ENCODE measurements at places on chromosomes 13 and 19.
A peak's percentile ranks its signal among the peaks of the same experiment; 100 is the strongest.

DNA sequence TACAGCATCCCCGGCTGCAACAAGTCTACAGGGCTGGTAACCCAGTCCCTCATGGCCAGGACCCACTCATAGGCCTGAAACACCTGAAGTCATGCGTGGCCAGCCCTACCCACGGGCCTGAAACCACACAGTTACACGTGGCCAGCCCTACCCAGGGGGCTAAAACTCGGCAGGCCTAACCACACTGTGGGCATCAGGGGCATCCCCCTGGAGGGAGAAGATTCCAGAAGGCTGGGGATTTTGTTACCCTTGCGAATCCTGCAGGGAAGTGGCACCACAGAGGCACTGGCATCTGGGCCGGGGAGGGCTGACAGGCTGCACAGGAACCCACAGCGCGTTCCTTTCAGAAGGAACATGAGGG lies 48.4 kb upstream of the C13orf46 start:
- no peak for DNase-seq

DNA sequence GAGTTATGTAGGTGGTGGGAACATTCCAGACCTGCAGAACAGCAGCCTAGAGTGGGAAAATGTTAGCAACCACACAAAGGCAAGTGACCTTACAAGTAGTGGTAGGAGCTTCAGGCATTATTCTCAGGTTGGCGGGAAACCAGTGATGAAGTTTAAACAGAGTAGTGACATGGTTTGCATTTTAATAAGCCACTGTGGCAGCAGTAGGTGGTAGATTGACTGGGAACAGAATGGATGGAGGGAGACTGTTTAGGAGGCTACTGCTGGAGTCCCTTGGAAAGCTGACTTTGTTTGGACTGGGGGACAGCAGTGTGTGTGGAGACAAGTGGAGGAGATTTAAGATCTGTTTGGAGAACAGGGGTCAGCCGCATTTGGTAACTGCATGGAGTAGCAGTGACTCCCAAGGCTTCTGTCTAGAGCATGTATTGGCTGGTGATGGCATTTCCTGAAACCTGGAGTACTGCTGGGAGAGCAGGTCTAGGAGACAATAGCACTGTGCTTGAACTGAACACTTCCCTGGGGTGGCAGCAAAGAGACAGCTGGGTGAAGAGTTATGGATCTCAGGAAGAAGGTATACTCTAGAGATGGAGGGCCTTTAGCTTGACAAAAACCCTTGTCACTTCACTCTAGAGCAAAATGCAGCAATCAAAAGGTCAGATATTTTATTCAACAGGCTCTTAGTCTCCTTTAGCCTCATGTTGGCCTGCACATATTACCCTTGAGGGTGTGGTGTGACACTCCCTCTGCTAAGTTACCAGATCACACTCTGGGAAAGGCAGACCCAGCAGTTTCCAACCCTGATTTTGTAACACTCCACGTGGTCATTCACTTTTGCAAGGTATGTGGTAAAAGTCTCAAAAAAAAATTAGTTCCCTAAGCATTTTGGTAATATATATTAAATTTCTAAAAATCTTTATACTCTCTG lies 70.3 kb downstream of the DHRS12 start:
- DNase-seq = no peak

- no peak for DNase-seq
These were observed 43.4 kb upstream of the MEDAG start for GRCh38 chr13:30862707-30863106.

DNA sequence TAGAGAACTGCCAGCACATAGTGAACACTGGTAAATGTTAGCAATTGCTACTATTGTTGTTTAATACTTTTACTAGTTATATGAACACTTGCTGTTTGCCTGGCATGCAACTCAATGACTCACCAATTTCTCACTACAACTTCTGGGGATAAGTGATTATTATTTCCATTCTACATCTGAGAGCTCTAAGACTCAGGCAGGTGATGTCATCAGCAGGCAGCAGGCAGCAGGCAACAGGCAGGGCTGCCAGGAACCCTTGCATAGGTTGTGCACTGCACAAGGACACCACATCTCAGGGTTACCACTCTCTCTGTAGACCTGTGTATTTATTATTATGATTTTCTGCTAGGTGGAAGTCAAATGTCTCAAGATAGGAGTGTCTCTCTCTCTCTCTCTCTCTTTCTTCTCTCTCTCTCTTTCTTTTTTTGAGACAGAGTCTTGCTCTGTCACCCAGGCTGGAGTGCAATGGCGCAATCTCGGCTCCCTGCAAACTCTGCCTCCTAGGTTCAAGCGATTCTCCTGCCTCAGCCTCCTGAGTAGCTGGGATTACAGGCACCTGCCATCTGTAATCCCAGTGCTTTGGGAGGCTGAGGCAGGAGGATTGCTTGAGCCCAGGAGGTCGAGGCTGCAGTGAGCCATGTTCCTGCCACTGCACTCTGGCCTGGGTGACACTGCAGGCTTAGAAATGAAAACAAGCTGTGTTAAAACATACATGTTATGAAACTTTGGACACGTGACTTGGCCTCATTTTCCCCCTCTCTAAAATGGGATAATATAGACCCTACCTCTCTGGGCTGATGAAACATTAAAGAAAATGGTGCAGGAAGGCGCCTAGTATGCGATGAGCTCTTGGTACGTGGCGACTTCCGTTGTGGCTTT lies 22.7 kb downstream of the HPN start:
- peak; percentile 87 for DNase-seq

DNA sequence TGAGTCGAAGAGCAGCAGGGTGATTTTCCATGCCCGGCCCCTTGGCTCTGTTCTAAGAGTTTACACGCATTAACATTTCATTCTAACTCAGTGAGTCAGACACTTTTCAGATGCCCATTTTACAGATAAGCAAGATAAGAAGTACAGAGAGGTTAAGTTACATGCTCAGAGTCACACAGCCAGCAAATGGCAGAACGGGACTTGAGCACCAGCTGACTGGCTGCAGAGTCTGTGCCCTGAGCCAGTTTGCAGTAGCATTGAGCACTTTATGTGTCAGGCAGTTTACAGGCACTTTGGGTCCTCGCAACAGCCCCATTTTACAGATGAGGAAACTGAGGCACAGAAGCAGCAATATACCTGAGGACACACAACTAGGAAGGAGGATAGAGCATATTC lies 19.0 kb downstream of the CCDC8 start:
- DNase-seq = no peak

Data from iris pigment epithelial cell (primary cell).